ENCODE measurements at places on chromosomes 11 and 22.

DNA sequence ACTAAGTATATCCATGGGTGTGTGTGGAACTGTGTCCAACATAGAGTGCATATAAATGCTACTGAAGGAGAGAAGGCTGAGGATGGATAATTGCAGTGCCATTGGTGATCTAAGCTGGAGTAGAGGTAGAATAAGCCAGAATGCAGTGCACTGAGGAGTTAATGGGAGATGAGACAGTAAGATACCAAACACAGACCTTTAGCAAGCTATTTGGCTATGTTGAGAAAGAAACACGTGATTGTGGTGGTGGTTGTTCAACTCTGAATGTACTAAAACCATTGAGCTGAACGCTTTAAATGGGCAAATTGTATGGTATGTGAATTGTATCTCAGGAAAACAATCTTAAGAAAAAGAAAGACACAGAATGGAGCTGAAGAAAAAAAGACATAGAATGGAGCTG lies 22.8 kb downstream of the JAML start:
- no peak for DNase-seq

DNA sequence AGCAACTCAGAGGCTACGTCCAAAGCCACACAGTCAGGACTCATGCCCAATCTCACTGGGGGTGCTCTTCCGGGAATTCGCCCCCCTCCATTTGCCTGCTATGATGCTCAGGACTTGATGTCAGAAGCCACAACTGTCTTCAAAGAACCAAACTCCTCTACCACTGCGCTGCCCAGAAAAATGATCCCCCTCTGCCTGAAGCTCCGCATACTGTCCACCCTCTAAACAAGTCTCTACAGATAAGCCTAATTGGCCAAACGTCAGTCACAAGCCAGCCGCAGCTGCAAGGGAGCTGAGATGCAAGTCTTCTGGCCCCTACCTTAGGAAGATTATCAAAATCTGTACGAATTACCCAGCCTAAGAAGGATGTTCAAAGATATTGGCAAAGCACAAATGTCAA lies 294.6 kb downstream of the BUD13 start:
- DNase-seq, result no peak

- no peak for DNase-seq
These were observed 91.5 kb upstream of the BLID start for GRCh38 chr11:122207505-122207904.

- no peak for DNase-seq
These were observed 35.5 kb upstream of the CD82 start for GRCh38 chr11:44529895-44530412.

- no peak for DNase-seq
These were observed 503.7 kb downstream of the NTM start for GRCh38 chr11:131874070-131874469.

DNA sequence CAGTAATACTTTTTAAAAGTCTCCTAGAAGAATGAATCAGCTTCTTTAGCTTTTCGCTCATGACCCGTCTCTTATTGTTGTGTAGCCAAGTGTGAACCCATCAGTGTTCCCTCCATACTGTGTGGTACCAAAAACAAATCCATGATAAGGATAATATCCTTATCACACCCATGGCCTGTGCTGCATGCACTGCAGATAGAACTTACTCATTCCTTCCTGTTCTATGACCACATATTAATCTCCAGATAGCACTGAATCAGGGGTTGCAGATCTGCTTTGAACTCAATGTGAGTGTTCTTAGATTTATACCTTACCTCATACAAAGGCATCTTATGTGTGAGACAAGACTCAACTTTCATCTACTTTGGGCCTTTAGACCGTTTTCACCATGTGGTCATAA lies 373.4 kb downstream of the JRKL start:
- DNase-seq, result no peak

DNA sequence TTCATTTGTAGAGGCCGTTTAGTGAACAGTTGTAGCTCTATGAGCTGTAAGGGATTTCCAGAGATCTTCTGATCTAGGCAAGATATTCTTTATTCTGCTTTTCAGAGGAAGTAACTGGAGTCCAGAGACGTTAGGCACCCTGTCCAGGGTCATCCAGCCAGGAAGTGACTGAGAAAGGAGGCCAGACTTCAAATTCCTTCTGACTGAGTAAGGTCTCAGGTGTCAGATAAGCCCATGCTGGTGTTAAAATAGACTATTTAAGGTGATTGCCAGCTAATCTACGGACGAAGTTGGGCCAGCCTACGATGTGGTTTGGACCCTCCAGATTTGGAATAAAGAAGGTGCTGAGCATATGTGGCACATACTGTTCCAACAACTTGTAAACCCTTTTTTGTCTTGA lies 54.6 kb downstream of the GRIK4 start:
- no peak for DNase-seq

DNA sequence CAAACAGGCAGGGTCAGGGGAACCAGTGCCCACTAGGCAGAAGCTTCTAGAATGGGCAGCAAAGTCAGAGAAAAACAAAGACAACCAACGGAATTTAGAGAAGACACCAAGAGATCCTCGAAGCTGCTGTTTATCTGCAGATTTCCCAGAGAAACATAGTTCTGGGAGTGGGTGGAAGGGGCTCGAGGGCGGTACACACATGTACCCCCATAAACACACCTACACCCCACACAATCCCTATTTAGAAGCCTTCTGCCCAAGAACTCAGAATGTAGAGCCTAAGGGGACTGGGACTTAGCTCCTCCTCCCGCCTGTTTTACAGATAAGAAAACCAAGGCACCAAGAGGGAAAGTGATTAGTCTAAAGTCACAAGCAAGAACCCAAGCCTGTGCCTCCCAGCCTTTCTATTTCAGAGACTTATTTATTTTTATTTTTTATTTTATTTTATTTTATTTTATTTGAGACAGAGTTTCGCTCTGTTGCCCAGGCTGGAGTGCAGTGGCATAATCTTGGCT lies 6.4 kb downstream of the NPTXR start:
- no peak for DNase-seq

- no peak for DNase-seq
These were observed 149.0 kb downstream of the SPON1 start for GRCh38 chr11:14111496-14111895.

- DNase-seq, result no peak
These were observed 34.4 kb downstream of the CCDC34 start for GRCh38 chr11:27328614-27329013.

DNA sequence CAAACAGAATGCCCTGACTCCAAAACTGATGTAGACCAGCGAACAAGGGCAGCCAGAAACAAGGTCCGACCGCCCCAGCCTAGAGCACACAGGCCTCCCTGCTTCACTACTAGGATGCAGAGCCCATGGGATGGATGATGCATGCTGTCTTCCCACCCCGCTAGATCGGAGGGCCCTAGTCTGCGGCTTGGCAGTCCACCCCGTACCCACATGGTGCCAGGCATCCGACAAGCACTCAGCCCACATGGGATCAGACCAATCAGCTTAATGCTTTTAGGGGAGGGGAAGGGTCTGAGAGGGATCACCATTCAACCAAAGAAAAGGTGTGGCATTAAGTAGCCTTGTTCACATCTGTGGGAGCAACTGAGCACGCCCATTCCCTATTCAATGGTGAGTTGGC lies 30.6 kb downstream of the PISD start:
- no peak for DNase-seq

GRCh38 chr22:37519268-37520195 lies at the start of gene CARD10:
CARD10 (minus strand) TSS chr22:37519415; CDS start chr22:37519200, 215 bp downstream.
- DNase-seq, result peak; percentile 26

GRCh38 chr22:35638001-35638400 lies 10.2 kb upstream of the APOL6 start:
- no peak for DNase-seq

- no peak for DNase-seq
These were observed 25.8 kb downstream of the TSKU start for GRCh38 chr11:76808996-76809395.

DNA sequence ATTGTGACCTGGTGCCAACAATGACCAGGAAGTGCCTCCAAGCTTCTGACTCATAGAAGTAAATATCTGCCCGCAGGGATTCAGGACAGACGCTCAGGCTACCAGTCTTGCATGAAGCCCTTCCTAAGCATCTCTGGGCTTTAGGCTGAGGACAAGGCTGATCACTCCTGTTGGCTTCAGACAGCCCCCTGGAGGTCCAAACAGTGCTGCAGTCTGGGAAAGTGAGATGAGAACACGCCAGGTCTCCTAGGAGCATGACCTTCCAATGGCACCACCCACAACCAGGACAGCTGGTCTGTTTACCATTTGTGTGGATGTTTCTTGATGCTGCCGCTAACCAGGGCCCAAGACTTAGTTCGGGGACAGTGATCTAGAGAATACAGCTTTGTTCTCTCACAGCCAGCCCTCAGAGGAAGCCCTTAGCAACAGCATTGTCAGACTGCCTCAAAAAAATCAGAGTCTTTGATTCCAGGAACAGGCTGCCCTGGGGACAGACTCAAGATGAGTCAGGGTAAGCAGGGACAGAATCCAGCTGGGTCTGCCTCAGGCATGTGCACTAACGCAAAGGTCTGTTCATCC lies 111.2 kb downstream of the ZNF280B start:
- no peak for DNase-seq

DNA sequence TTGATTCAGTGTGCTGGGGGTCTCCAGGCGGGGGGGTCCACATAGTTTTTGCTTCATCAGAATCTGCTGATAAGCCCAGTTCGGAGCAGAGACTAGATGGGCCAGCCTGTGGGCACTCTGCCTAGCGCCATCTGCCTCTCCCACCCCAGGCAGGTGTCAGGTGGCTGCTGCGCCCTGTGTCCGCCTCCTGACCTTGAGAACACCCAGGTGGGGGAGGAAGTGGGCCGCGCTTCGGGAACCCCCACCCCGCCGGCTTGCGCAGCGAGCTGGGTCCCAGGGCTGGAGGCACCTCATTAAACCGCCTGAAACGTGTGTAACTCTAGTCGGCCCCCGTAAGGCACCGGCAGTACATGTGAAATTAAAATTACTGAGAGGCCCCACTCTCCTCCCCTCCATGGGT lies 113.6 kb downstream of the KCNQ1 start:
- DNase-seq, result no peak

- no peak for DNase-seq
These were observed 620 bp upstream of the ANO5 start for GRCh38 chr11:22192289-22192641.

DNA sequence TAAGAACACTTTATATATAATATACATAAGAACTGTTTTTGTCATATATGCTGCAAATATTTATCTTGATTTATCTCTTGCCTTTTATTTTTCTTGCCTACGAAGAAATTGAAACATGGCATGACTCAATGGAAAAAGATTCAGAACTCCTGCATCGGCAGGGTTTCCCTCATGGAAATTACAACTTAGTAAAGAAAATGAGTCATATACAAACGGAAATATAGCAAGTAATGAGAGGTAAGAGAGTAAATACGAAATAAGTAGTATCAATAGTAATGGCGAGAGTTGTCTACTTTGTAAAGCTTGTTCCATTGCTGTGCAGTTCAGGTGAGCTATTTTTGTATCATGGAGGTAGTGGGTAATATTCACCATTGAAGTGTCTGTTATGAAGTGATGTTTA lies 350.4 kb downstream of the DDX10 start:
- DNase-seq, result no peak

GRCh38 chr22:25027043-25027906 lies 74.8 kb downstream of the KIAA1671 start:
- DNase-seq, result no peak

- DNase-seq, result no peak
These were observed 15.7 kb upstream of the GDPD5 start for GRCh38 chr11:75541193-75542087.

- no peak for DNase-seq
These were observed 24.6 kb downstream of the CSF2RB start for GRCh38 chr22:36938028-36938425.

DNA sequence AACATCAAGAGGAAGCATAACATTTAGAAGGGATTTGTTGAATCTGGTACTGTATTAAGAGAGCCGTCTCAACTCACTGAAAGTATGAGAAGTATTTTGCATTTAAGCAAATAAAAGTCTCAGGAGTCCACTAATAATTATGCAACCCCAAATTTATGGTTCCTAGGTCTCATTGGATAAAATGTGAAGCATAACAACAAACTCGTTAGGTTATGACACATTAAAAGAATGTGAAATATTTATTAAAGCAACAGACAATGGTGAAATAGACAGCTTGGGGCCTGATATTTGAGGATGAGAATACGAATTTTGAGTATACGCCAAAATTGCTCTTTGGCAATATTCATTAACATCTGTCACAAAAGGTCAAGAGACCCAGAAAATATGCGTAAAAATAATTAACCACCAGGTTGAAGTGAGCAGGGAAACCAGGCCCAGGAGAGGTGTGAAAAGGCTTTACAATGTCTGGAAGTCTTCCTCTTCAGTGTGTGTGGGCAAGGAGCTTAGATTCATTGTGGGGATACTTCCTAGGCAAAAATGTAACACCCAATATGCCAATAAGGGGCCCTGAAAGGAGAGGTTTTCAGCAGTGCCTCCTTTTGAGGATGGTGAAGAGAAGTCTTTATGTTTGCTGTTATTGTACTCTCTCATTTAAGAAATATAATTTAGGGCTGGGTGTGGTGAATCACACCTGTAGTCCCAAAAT lies 89.2 kb downstream of the FDX1 start:
- DNase-seq, result no peak

DNA sequence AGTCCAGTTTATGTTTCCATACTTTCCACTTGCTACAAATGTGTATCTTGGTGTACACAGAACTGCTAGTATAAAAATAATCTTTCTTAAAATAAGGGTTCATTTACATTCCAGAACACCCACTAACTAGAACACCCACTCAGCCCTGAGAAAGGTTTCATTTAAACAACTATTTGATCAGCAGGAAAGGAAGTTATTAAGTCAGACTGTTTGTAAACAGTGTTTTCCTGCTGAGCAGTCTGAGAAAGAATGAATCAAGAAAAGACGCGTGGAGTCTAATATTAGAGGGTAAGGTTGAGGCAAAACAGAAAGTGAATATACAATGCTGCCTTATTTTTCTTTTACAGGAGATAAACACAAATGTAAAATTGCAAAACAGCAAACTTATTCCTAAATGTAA lies 32.7 kb downstream of the NARS2 start:
- no peak for DNase-seq

GRCh38 chr11:6129635-6130034 lies 22.2 kb downstream of the OR56B4 start:
- DNase-seq, result no peak

- no peak for DNase-seq
These were observed 28.7 kb downstream of the ZNRF3 start for GRCh38 chr22:28911777-28912669.

- no peak for DNase-seq
These were observed 30.8 kb downstream of the PDGFB start for GRCh38 chr22:39214006-39214382.

DNA sequence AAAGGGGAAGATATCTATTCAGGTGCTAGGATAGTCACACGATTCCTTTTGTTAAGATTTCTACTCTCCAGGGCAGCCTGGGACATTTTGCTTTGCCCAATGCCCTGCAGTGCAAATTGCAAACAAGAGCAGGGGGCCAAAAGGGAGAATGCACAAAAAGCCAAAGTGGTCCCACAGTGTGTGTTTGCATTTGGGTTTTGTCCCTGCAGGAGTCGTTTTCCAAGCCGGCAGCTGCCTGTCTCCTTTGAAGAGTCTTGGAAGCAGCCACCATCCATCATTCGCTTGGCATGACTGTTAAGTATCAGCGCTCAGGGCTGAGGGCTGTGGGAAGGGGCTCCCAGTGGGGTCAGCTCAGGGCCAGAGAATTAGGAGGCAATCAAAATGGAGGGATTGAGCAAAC lies 184.7 kb downstream of the MIAT start:
- no peak for DNase-seq

GRCh38 chr11:47243454-47243853 lies 5.2 kb downstream of the ACP2 start:
- no peak for DNase-seq

All from activated naive CD8-positive, alpha-beta T cell treated with anti-CD3 and anti-CD28 coated beads for 36 hours (primary cell).